ENCODE measurements at places on chromosomes 16 and 17.
A peak's percentile ranks its signal among the peaks of the same experiment; 100 is the strongest.

GRCh38 chr16:82888591-82889001 lies 261.8 kb downstream of the CDH13 start:
- peak; percentile 84 for DNase-seq

DNA sequence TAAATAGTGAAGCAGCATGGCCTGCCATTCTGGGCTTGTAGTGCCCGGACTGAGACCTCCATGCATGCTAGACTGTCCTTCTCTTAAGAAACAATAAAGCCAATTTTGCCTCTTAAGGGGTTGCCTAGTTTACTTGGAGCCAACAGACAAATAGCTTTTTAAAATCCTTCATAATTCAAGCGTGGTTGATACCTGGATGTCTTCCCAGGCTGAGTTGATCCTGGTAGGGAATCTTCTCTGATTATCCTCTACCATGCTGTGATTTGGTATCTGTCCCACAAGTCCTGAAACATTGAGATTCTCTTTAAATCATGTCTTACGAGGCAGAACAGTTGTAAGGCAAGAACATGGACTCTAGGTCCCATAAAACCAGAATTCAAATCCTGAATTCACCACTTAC lies 359.6 kb upstream of the CCL2 start:
- DNase-seq: no peak

GRCh38 chr17:68704871-68705713 lies 103.9 kb upstream of the FAM20A start:
- peak; percentile 89 for DNase-seq

DNA sequence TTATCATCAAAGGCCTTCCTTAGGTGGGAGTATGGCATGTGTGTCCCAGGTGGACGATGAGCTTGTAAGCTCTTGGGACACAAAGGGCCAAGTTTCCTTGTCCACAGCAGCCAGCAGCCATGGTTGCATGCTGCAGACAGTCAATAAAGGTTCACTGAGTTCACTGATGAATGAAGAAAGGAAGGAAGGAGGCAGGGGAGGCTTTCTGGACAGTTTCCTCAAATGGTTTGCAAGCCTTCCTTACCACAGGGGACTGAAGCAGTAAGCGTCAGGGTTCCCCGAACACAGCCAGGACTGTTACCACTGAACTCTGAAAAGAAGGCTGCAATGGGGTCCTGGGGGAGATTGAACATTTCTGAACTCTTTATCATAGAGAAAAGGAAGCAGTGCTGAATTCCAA lies 111.1 kb downstream of the GAS7 start:
- no peak for DNase-seq

DNA sequence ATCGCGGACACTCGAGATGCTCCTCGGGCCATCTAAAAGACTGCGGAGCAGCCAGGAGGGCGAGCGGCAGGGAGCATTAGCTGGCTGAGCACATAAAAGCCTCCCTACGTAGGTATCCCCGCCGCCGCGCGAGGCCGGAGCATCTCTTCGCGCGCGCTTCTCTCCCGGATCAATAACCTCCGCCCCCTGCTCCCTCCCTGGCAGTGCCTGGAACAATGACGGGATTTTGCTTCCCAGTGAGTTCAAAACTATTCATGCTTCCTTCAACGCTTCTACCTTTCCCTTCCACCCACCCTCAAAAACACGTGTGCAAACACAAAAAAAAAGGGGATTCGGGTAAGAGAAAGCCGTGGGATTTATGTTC lies 984 bp downstream of the CENPV start:
- no peak for DNase-seq

DNA sequence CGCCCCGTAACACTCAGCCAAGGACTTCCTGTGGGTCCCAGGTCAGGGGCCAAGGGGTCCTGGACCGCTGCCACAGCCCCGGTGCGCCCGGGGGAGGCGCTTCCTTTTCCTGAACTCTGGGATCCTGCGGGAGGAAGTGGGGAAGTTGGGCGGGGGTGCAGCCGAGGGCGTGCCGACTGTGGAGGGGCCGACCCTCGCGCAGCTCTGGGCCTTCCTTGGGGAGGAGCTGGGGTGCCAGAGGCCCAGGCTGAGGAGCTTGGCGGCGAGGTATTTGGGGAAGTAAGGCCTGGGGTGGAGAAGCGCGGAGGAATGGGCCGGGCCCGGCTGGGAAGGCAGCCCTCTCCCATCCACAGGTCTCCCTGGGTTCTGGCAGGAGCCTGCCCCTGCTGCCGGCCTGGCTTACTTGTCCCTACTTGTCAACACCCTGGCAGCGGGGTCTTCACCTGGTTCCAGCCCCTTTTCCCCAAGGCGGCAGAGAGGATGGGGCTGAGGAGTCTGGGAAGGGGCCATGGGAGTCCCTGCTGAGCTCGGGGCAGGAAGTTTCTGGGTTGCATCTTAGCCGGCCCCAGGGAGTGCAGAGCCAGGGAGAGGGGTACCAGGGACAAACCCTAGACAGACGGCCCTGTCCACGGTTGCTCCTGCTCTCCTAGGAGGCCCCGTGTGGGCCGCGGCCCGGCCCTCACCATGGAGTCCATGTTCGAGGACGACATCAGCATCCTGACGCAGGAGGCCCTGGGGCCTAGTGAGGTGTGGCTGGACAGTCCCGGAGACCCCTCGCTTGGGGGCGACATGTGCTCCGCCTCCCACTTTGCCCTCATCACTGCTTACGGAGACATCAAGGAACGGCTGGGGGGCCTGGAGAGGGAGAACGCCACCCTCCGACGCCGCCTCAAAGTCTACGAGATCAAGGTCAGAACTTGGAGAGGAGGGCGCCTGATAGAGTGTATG lies 1.7 kb downstream of the TBKBP1 start:
- no peak for DNase-seq

- no peak for DNase-seq
Observed at GRCh38 chr17:55572139-55572538, 60.9 kb upstream of the SMIM36 start.

GRCh38 chr17:13509527-13509926 lies 92.2 kb downstream of the HS3ST3A1 start:
- DNase-seq: no peak

GRCh38 chr16:57544124-57544653 lies 1.7 kb downstream of the ADGRG5 start:
- no peak for DNase-seq

DNA sequence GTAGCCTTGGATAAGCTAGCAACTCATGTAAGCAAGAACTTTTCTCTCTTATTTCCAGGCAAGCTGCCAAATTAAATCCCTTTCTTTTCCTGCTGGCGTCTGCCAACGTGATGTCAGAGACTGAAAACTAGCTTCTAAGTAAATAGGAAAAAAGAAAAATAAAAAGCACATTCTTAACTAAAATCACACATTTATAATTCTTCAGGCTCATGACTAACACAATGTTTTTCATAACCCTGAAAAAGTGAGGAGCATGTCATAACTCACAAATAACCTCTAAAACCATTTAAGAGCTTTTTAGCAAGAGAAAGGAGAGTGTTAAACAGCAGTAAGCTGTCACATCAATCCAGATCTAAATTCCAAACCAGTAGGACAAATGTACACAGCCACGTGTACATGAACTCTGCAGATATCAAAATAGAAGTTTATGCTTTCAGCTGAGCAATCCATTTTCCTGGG lies 110.0 kb downstream of the N4BP1 start:
- peak; percentile 86 for DNase-seq

All from skeletal muscle cell (primary cell).